ENCODE measurements at places on chromosomes 16 and 17.

GRCh38 chr16:69413045-69413664, 11.3 kb upstream of the CYB5B start:
- DNase-seq = no peak

GRCh38 chr17:82018989-82019689, 3.5 kb downstream of the CENPX start:
- no peak for DNase-seq

DNA sequence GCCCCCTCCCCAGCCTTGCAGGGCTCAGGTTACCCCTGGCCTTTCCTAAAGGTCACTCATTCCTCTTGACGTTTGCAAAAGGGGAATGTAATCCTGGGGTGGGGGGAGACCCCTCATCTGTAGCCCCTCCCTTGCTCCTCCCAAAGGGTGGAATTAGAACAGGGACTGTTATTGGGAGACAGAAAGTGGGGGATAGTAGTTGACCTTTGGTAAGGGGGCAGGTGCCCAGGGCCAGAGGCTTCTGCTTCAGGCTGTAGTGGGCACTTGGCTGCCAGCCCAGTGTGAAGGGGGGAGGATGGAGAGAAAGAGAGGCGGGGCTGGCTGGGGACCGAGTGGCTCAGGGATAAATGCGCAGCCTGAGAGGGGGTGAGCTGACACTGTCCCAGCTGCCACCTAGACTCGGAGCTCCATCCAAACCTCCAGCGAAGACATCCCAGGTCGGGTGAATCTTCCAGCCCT, at the start of gene ENO3:
TSS of gene ENO3 (plus strand) at position 374 of the 459 bp plus-strand sequence. CDS start 711 bp downstream, outside the sequence.
- no peak for DNase-seq

DNA sequence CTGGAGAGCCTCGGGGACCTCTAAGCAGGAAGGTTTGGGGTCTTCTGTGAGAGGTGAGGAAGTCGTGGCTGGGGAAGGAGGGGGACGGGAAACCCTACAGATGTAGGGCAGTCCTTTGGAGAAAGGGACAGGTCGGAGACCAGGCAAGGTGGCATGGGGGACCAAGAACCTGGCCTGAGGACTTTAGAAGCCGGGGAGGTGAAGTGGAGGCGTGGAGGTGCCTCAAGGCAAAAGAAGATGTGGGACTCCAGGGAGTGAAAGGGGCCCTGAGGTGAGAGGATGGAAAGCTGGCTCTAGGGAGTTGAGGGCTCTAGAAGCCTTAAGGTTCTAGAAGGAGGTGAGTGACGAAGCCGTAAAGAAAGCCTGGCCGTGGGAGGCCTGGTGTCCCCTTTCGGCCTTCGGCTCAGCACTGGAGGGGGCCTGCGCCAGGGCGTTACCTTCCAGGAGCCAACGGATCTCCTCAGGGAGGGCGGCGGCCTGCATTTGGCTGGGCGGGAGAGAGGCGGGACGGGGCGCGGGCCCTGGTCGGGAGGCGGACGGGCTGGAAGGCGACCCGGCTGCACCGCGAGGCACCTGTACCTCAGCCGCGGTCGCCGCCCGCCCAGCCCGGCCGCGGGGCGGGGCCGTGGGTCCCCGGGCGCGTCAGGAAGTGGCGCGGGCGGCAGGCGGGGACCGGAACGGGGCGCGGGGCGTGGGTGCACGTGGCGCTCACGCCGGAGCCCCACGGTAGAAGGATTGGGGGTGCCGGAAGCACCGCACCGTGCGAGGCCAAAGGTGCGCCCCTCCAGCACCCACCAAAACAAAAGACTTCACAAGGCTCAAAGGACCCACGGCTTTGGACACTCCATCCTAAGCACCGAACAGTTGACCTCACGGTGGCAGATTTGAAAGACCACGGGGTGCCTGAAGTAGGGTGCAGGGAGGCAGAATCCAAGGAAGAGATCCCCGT, at the start of gene SKAP1:
TSS of gene SKAP1 (minus strand) at position 577 of the 949 bp plus-strand sequence.
- no peak for DNase-seq

DNA sequence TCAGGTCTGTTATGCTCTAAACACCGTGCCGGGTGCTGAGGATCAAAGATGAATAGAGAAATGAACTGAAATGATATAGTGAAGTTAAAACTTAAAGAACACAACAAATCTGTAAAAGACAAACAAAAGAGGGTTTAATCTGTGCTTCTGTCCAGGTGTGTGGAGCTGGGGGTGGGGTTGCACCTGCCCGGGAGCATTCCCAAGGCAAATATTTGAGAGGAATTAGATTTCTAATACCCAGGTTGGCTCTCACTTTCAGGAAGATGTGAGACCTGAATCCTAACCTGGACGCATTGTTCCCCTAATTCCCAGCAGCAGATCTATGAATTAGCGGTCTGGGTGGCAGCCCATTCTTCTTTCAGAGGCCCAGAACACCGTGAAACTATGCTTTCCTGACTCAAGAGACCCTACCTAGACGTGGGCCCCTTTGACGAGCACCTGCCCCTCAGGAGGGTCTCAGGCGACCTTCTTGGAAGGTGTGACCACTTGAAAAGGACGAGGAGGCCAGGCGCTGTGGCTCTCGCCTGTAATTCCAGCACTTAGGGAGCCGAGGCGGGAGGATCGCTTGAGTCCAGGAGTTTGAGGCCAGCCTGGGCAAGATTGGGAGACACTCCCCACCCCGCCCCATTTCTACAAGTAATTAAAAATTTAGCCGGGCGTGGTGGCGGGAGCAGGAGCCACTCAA, 677 bp upstream of the RANGRF start:
- no peak for DNase-seq

- DNase-seq = no peak
Measured at GRCh38 chr16:30992276-30992780, 7.3 kb downstream of the HSD3B7 start.

GRCh38 chr17:75454193-75454592, 2.2 kb upstream of the TMEM94 start:
- DNase-seq = no peak

DNA sequence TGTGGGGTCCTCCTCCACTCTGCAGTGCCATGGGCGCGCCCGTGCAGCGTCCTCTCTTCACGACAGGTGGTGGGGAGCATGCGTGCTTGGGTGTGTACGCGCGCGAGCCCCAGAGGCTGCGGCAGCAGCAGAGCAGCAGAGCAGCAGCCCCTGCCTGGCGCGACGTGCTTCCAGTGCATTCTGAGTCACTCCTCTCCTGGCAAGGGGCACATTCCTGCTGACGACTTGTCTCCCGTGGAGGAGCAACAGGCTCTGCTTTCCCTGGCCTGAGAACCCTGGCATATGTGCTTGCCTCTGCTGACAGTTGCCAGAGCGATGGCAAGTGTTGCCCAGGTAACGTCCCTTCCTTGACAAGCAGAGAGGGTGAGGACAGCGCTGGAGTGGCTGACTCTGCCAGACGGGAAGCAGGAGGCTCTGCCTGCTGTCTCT, 133.8 kb upstream of the PLCG2 start:
- DNase-seq = no peak

- DNase-seq = no peak
Measured at GRCh38 chr17:35315283-35315682, 58.1 kb downstream of the SLFN11 start.

DNA sequence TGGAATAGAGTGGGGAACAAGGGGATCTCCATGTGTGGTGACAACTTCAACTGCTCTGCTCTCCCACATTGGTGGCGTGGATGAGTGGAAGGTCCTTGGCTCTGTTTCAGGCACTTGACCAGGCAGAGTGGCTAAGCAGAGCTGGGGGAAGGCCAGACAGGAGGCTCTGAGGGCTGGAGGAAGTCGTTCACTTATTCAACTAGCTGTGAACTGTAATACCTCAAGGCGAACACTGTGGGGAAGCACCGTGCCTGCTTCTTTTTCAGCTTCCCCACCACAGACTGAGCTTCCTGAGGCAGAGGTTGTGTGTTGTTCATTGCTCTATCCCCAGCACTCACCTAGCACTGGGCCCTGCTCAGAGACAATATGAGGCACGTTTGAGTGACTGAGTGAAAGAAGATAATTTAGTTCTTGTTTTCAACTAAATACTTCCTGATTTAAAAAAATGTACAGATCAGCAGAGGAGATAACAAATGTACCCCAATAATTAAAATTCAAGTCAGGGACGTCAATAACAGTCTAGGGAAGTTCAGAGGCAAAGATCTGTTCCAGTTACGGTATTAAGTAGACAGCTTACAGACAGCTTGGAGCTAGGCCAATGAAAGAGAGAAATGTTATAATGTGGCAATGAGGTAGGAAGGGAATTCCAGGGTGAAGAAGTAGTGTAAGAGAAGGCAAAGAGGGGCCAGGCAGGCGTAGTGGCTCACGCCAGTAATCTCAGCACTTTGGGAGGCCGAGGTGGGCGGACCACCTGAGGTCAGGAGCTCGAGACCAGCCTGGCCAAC, 34.7 kb downstream of the MYO18A start:
- peak; percentile 87 for DNase-seq

GRCh38 chr17:55383771-55384642, 37.6 kb downstream of the MMD start:
- no peak for DNase-seq

DNA sequence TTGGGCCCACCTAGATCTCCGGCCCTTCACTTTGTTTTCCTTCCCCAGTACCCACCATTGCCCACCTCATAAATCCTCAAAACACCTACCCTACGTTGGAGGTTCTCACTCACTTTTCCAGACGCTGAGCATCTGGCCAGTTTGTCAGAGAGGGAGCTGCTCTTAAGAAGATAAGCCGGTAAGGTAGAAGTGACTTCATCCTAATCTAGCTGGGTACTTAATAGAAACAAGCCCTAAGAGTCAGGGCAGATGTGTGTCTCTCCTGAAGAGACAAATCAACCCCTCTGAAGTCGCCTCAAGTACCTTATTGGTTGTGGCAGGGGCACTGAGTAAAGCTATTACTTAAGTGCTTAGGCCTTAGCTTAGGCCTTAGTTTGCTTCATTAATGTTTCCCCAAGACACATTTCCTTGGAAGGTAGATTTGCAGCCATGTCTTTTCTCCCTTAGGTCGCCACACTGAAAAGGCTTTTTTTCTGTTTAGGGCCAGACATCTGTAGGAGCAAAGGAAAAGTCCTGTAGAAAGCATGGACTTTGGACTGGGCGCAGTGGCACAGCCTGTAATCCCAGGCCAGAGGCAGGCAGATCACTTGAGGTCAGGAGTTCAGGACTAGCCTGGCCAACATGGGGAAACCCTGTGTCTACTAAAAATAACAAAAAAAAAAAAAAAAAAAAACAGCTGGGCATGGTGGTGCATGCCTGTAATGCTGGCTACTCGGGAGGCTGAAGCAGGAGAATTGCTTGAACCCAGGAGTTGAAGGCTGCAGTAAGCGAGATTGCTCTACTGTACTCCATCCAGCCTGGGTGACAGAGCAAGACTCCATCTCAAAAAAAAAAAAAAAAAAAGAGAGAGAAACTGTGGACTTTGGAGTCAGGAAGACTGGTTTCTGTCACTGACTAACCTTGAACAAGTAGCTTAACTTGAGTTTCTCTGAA, 1.0 kb downstream of the TACO1 start:
- DNase-seq = no peak

DNA sequence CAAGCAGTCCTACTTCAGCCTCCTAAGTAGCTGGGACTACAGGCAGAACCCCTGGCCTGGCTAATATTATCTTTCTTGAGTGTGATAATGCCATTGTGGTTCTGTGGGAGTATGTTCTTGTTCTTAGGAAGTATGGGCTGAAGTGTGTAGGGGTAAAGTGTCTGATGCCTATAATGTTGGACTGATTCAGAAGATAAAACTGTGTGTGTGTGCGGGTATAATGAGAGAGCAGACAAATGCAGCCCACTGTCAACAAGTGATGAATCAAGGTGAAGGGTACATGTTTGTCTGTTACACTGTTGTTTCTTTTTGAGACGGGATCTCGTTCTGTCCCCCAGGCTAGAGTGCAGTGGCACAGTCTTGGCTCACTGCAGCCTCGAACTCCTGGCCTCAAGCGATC, 127.5 kb downstream of the CLEC16A start:
- DNase-seq = no peak

- no peak for DNase-seq
Measured at GRCh38 chr16:17412221-17412620, 58.5 kb downstream of the XYLT1 start.

DNA sequence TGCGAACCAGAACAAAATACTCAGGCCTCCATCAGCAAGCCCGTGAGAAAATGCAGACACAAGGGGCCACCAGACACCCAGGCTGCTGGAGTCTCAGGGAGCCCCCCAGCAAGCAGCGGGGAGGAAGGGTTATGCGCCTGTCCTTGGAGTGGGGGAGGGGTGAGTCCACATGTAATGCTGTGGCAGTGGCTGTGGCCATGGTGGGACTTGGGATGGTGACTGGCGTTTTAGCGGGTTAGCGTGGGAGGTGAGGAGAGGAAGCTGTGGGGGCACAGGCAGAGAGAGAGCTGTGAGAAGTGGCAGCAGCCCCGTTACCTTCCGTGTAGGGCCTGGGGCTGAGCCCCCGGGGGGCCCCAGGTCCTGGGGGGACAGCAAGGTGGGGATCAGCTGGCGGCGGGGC, 58.3 kb downstream of the SRCIN1 start:
- DNase-seq = no peak

All from ascending aorta (tissue), 2 donors.